ENCODE measurements at places on chromosomes 11 and 22.

GRCh38 chr22:41873391-41873790 lies 40.5 kb downstream of the SREBF2 start:
- no peak for DNase-seq

DNA sequence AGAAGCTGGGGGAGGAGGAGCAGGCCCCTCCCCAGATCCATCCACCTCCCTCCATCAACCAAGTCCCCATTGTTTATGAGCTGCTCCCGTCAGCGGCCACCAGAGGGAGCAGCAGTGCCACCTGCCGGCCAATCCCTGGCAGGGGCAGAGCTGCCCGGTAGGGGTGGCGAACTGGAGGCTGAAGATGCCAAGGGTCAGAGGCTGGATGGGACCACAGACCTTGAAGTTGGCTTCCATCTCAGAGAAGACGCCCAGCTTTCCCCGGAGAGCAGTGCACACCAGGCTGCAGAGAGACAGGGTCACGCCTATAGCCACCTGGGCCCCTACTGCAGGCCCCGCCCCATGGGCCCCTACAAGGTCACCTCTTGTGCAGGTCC lies 3.6 kb downstream of the FIBP start:
- no peak for DNase-seq

DNA sequence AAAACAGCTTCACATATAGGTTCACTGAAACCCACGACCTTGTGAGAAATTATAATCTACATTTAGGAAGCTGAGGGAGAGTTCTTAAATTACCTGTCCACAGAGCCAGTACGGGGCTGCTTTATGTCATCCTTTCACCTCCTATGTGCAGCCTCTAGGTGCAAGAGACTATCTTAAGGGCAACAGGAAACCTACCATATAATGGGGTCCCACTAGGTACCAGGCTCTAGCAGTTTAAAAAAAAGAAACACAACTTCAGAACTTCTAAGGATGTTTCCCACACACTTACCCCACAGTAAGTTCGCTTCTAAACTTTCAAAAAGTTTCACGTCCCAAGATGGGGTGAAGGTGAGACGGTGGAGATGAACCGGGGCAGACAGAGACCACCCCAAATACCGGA lies 573 bp downstream of the STK33 start:
- no peak for DNase-seq

DNA sequence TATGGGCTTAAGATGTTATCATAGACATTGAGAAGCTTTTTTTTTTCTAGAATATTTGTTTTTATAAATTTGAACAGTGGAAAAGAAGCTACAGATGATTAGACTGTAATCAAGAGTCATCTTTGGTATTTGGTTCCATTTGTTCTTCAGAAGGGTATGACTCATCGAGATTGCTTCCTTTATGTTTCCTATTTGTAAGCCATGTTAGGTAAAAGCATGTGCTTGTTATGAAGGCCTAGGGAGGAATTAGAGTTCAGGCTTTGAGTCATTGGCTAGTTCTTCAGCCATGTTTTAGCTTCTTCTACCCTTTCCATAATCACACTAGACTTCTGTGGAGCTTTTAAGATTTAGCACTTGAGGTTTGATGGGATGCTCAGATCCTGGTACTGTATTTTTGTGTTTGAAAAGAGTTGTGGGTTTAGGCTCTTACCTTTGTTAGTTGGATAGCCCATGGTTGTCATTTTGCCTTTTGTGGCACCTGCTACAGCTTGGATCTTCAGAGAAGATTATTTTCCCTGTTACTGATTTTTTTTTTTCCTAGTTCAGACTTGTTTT lies 44.3 kb downstream of the POLD3 start:
- no peak for DNase-seq

- no peak for DNase-seq
These were observed 6.1 kb downstream of the NUP50 start for GRCh38 chr22:45169591-45170466.

GRCh38 chr11:21969841-21970240 lies 223.0 kb upstream of the ANO5 start:
- DNase-seq: no peak

GRCh38 chr11:109857637-109858036 lies 235.6 kb upstream of the ZC3H12C start:
- no peak for DNase-seq

GRCh38 chr22:27073601-27074425 lies 416.4 kb downstream of the MIAT start:
- no peak for DNase-seq

GRCh38 chr11:48074425-48075181 lies 94.2 kb downstream of the PTPRJ start:
- DNase-seq: no peak

DNA sequence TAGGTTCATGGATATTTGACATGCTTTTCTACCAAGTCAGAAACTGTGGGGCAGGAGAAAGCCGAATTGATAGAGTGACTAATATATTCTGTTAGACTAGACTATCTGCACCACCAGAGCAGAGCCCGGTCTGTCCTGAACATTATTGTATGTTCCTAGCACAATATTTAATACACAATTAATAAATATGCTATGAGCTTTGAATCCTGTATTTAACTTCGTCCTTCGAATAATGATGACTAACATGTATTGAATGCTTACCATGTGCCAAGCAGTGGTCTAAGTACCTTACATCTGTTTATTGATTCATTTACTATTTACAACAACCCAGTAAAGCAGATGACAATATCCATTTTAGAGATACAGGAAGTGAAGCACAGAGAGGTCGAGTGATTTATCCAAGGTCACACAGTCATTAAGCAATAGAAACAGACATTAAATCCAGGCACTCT lies 44.8 kb upstream of the ANO3 start:
- no peak for DNase-seq

GRCh38 chr11:2904153-2905052 lies 18.8 kb upstream of the CDKN1C start:
- DNase-seq: no peak

DNA sequence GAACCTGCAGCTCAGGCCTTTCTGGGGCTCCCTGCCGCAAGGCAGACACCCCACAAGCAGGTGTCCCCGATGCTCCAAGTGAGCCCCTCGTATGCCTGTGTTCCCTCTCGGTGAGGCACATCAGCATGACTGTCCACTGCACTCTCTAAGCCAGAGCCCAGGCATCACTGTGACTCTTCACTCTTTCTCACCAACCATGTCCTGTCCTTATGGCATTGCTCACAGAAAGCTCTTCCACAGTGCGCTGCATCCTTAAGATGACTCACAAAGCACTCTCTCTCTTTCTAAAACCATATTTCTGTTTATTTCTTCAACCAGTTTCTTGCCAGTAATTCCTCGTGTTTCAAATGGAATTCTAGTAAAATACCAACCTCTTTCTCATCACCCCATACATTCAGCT lies 18.1 kb downstream of the GAB4 start:
- DNase-seq: no peak

DNA sequence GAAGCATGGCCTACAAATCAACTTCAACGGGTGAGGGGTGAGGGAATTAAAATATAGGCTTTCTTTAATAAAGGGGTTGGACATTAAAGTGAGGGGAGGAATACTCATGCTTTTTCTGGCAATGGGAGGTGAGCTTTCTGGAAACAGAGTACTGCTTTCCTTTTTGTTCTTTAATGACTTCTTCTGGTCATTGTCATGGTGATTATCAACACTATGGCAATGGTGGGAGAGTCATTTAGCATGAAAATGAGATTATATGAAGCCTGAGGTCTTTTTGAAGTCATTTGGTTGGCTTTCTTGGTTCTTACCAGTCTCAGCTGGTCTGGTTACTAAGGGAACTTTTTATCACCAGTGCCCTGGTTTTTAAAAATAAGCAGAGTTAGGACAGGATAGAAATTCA lies 475.8 kb upstream of the LRRC4C start:
- no peak for DNase-seq
